Stimulated activated CD8-positive, alpha-beta memory T cell treated with anti-CD3 and anti-CD28 coated beads, Interleukin-4, amount 100 ng/mL, for 1 hour (primary cell): ENCODE measurements at places on chromosomes 3 and 15.

- no peak for DNase-seq
Observed at GRCh38 chr3:4724051-4724629, 231.0 kb downstream of the ITPR1 start.

GRCh38 chr3:194707147-194707540 is 21.5 kb downstream of the FAM43A start:
- no peak for DNase-seq

- no peak for DNase-seq
Observed at GRCh38 chr3:3101660-3102458, 8.3 kb downstream of the IL5RA start.

- no peak for DNase-seq
Observed at GRCh38 chr3:187810021-187810446, 64.8 kb upstream of the BCL6 start.

GRCh38 chr3:13624021-13624420 is 75.1 kb downstream of the FBLN2 start:
- DNase-seq, result no peak

GRCh38 chr3:122014741-122015140 is 7.3 kb downstream of the ILDR1 start:
- no peak for DNase-seq

DNA sequence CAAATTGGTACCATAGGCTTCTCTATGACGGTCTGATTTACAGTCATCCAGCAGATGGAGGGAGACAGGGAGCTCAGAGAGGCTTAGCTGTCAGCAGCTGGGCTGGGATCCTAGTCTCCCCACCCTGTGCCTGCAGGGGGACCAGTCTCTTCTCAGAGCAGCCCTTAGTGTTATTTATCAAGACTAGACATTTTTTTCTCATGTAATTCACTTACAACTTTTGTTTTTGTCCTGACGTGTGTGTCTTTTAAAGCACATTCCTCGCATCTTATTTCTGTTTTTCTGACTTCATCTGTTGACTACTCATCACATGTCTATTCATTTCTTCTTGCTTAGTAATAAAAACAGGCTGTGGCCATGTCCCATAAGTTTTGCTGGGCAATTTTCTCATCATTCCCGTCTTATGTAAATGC is 116.1 kb downstream of the KLF13 start:
- DNase-seq, result no peak

DNA sequence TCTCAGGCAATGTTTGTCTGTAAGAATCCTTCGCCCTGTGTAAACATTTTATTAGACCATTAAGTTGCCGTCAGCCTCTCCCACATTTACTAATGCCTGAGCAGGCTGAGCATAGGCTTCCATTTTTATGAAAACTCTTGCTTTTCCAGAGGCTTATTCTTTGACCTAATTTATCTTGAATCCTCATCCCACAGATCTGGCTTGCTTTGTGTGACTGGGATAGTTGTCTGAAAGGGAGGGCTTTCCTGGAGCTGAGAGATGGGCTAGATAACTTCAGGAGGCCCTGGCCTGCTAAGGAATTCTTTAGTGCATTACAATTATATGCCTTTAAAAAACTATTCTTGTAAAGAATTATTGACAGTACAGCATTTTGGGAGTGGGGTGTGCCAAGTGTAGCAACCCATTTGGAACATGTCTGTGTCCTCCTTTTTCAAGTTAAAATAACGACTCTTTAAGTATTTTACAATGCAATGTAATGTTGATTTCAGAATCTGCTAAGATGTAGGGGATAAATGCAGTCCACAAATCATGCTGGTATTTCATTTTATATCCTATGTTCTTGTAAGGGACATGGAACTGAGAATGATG is 52.4 kb downstream of the EEFSEC start:
- no peak for DNase-seq

- no peak for DNase-seq
Observed at GRCh38 chr3:136990826-136991225, 33.0 kb downstream of the IL20RB start.

DNA sequence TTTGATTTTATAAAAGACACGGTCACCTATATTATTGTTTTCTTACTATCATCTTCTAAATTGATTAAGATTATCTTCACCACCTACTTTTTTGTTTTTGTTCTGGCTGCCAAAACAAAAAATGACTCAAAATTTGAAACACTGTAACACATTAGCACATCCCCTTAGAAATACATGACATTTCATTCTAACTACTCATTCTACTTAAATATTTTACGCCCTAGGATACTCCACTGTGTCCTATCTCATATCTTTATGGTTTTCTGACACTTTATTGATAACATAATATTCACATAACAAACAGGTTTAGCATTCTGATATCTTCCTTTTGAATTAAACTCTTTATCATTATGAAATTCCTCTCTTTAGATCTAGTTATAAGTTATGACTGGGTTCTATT is 656.2 kb downstream of the GBE1 start:
- no peak for DNase-seq

DNA sequence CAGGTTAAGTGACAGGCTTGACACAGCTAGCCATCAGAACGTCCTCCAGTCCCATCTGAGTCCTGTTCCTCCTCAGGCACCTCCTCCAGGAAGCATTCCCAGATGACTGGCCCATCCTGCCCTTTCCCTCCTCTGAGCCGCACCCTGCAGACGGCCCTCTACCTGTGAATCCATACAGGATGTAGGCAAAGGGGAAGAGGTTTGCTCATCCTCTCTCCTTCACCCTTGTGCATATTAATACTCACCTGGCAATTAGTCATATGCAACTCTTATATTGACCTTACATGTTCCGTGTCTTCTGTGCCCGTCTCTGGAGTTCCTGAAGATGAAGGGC is 61.9 kb downstream of the SMAD3 start:
- no peak for DNase-seq

DNA sequence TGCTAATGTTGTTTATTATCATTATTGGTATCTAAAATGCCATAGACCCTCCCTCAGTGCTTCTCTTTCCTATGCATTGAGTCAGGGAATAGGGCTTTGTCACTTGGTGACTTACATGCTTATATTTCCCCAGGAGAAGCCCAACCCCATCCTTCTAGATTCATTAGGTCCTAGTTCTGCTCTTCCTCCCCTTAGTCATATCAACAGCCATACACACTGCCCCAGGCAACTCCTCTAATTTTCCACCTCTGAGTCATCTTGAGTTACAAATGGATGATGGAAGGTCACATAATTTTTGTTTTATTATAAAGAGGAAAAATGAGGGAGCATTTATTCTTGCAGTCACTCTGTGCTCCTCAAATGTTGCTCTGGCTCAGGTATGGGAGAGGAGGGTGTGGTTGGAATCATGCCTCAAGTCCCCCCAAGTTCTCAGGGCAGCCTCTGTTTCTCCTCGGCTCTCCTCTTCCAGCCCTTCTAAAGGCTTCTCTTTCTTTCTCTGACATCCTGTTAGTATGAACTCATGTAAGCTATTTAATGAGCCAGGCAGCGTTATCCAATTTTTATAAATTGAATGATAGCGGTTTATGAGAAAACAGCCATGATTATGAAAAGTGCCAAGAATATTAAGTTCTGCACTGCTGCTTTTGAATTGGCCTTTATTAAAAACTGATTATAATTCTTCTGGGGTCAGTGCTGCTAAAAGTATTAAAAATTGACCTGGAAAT is 45.6 kb upstream of the FSTL1 start:
- DNase-seq, result no peak

DNA sequence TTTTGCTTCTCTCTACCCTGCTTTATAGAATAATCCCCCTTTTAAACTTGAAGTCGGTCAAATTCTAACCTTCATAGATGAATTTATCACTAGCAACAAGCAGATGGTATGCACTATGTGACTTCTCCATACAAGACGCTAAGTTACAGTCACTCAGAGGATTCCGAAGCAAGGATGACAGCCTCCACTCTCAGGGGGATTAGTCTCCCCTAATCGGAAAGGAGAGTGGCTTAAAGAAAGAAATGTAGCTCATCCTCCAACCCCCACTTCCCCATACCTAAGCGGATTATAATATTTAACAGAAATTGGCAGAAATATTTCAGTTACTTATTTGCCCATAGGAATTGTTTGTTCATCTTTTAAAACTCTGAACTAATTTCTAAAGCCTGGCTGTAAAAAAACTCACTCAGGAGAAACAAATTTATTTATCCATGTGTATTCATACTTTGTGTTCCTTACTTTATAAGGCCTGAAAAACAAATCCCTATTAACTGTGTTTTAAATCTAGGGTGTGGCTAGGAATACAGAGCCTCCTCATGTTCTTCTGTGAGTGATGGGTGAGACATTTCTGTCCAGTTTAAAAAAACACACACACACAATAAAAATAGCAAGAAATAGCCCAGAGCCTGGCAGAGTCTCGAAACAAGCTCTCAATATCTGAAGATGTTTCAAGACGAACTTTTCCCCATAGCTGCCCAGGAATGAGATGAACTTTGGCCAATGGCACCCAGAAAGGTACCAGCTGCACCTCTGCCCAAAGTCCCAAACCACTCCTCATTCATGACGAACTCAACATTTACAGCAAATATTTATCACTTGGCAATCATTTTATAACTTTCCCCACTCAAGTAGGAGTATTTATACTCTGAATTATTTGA is 18.7 kb downstream of the SIAH2 start:
- DNase-seq, result no peak
